ENCODE measurements at places on chromosomes 4 and X.

DNA sequence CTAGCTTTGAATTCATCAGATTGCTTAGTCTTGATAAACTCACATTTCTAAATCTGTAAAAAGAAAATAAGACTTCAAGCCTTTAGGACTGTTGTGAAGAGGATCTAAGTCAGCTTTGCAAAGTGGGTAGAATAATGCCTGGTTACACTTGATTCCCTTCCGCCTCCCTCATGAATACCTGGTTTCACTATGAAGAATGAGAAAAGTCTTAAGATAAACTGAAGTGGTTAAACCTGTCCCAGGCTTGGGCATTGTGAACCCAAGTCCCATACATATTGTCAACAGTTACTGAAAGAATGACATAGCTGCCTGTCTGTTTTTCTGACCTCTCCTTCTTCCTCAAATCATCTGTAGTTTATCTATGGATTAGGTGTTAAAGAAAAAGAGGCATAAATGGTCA lies 16.7 kb upstream of the GBA3 start:
- DNase-seq = no peak

DNA sequence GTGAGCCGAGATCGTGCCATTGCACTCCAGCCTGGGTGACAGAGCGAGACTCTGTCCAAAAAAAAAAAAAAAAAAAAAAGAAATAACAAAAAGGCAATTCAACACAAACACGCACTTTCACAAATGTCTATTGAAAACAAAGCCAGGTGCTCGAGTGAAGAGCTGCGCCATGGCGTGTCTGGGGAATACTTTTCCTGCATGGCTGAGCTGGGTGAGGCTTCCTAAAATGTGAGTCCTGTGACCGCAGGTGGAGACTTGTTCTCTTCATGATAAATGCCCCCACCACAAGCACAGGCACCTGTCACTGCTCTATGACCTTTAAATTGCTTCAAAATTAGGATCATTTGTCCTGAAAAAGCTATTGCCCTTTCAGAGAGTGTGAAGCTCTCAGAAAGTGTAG lies 4.0 kb upstream of the ABLIM2 start:
- no peak for DNase-seq

- no peak for DNase-seq
These were observed 37.4 kb upstream of the GRPEL1 start for GRCh38 chr4:7105276-7105675.

DNA sequence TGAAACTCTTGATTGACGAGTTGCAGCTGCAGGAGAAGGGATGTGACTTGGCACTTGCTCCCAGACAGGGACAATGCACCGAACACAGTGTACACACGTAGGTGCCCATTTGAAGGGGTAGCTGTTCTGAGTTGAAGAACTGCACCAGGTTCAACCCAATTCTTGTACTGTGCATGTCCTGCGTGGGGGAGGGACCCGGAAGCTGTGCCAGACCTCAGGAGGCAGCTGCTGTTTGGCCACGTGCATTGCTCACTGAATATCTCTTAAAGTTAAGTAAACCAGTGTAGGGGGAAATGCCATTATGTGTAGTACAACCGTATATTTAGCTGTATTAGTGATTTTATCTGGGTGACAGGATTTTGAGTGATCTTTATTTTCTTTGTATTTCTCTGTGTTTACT lies 12.0 kb upstream of the RBBP7 start:
- peak; percentile 0 for DNase-seq

DNA sequence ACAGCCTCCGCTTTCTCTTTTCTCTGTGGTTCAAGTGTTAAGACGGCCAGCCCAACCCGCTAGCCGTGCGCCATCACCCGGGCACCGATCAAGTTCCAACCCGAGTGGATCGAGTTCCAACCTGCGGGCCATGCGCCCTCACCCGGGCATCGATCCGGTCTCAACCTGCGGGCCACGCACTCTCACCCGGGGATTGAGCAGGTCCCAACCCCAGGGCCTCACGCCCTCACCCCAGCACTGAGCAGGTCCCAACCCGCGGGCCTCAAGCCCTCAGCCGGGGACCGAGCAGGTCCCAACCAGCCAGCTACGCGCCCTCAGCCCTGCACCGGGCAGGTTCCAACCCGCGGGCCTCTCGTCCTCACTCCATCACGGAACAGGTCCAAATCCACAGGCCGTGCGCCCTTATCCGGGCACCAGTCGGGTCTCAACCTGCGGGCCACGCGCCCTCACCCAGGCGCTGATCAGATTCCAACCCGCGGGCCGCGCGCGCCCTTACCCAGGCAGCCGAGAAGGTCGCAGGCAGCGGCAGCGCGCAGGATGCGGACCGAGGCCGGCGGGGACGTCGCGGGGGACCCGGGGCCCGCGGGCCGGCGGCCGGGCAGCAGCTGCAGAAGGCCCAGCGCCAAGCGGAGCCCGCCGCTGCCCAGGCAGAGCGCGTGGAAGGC lies 443 bp downstream of the GPR143 start:
- no peak for DNase-seq

- no peak for DNase-seq
These were observed 145.9 kb upstream of the ZFP42 start for GRCh38 chr4:187849556-187850225.

DNA sequence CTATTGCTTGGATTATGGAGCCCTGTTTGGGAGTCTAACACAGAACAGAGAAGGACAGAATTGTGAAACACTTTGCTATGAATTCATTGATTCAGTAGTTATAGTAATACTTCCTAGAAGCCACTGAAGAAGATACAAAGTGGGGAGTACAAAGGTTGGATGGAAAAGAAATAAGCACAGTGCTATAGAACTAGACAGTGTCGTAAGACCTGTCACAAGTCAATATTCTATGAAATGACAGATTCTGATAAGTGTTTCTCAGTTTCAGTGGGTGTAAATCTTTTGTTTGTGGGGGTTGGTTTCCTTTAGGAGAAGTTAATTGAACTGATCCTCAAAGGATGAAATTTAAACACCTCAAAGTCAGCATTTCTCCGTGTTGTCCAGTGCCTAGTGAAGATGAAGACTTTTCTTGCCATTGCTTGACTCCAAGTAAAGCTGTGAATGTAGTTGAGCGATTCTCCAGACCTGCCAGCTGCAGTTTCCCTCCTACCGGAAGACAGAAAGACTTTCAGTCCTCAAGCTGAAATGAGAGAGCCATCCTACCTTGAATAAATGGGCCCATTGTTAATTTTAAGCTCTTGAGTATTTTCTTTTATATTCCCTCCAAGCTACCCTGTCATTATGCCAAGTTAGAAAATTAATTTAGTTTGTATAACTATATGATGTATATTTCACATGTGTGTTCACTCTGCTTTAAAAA lies 7.9 kb downstream of the PDLIM5 start:
- DNase-seq = no peak

DNA sequence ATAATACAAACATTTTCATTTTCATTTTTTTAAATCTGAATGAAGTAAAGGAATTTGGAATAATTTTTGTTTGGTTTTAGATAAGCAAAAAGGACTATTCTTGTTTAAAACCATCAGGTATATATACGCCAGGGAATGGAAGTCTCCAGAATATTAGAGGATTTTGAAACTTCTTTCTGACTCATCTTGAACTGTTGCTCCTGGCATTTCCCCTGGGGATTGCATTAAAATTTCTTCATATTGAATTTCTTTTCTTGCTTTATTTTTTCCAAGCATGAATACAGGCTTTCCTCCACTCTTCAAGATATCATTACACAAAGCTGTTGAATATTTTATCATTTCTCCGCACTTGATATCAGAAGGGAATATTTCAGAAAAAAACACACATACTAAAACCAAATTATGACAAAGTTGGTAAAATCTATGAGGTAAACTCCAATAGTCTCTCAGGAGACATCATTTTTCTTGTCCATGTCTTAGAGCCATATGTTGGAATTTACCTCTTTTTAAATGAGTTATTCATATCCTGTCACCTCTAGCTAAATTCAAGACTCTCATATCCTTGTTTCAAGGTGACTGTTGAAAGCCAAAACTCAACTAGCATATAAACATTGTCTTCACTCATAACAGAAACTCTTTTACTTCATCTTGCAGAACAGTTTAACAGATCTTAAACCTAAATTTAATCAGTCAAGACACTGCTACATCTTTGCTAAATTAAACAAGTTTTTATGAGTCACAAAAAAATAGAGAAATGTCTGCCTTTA lies 20.7 kb upstream of the CSN1S1 start:
- no peak for DNase-seq

DNA sequence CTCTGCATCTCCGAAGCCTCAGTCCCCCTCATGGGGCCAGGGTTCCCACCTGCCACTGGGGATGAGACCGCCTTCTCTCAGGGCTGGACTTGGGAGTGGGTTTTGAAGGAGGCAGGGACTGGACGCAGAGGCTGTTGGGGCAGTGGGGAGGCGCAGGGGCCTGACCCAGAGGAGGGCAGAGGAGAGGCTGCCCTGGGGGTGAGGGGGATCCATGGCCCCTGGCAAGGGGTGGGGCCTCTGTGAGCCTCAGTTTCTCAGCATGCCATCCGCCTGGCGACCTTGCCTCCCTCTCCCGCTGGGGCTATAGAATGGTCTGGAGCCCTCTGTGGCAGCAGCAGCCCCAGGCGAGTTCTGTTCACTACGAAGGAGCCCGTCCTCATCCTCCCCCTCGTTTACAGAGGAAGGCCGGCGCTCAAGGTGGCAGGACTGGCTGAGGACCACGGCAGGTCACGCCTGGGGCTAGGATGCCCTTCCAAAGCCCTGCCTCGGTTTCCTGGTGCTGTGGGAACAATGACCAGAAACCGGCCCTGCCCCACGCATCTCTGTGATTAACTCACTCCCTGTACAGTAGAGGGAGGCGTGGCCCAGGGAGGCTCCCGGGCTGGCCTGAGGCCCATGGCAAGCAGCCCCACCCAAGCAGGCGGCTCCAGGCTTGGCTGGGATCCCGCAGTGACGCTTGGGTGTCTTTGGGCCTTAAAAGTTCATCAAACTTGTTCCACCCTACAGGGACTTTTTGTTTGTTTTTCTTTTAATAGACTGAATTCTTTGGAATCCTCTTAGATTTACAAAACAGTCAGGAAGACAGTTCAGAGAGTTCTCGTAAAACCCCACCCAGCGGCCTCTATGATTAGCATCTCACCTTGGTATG lies 16.0 kb upstream of the SH3TC1 start:
- DNase-seq = no peak

- no peak for DNase-seq
These were observed 209.8 kb upstream of the NR3C2 start for GRCh38 chr4:148651991-148652390.

DNA sequence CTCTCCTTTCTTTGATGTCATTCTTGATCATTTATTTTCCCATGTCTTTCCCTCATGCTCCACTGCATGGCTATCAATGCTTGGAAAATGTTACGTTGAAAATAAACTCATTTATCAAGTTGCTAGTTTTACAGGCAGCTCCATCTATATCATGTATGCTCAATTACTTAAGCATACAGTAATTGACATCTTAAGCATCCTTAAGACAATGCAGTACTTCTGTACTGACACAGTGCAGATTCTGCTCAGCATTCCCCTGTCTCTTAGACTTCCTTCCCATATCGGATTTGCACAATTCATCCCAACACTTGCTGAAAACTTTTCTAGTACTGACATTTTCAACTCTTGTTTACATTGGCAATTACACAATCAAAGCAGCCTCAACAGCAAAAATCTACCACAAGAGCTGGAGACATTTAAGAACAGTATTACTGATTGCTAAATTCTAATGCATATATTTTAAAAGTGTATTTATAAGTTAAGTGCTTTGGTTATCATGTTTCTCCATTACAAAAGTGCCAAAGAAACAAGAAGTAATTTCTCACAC lies 165.6 kb downstream of the ATP10D start:
- no peak for DNase-seq

- no peak for DNase-seq
These were observed 29.5 kb downstream of the PF4 start for GRCh38 chr4:73952352-73952751.

DNA sequence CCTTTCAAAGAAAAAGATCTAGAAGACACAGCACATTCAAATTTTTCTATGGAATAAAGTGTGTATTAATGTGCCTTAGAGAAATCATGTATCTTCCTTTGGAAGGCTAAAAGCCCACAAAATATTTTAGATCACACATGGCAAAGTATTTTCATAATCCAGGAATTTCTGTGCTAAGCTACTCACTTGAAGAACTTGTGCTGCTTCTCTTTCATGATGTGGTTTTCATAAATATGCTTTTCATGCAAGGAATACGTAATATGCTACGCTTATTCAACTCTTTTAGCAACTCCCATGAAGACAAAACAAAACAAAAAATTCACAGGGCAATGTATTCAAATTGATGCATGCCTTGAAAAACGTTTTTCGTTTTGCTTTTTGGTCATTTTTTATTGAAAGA lies 125.6 kb downstream of the ARHGAP24 start:
- DNase-seq = no peak

DNA sequence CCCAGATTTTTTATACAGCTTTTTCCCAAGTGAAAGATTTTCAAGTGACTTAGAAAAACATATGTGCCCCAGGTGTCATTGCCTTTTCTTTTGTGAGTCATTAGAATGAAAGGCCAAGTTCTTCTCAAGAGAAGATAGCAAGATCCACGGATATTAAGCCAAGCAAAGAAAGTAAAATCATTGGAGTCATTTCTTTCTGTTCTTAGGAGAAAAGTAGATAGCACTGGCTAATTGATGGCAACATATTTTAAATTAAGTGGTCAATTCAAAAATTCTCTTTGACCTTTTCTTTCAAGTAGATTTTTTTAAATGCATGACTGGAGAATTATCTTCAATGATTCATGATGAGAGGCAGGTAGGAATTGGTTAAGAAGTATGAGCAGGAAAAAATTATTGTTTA lies 94.4 kb downstream of the HHIP start:
- DNase-seq = no peak

DNA sequence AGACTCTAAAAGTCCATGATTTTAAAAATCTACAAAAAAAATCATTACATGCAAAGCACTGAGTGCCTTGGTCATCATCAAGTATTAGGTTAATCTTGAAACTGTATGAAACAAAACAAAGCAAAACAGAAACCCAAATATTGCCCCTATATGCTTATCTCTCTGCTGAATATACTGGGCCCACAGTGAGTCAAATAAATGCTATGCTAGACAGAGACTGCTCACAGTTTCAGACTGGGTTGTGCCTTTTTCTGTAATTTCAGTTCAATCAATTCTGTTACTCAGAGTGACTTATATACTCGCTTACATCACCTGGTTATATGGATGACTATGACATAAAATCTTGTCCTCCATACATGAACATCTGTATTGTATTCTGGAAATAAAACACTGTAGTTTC lies 257.1 kb upstream of the ACTRT1 start:
- no peak for DNase-seq

Data from substantia nigra (tissue), 51 donors.